Occipital lobe (tissue), 3 donors: ENCODE measurements at places on chromosomes 13 and 19.

- no peak for DNase-seq
Observed at GRCh38 chr13:41505209-41505835, 48.0 kb downstream of the RGCC start.

- no peak for DNase-seq
Observed at GRCh38 chr13:29903543-29903942, 53.1 kb upstream of the UBL3 start.

DNA sequence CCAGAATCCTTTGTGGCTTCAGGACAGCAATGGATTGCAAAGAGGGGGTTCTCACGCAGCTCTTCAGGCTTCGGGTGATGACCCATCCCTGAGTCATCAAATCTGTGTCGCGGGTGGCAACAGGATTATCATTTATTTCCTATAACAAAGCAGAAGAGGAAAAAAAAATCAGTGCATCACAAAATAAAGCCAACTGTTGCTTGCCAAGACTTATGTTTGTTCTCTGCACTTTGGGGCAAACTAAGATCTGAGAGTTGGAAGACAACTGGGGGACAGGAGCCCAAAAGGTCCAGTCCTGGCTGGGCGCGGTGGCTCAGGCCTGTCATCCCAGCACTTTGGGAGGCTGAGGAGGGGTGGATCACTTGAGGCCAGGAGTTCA, 6.4 kb downstream of the GNA15 start:
- no peak for DNase-seq

- DNase-seq, result no peak
Observed at GRCh38 chr13:71240911-71241310, 626.1 kb downstream of the DACH1 start.

DNA sequence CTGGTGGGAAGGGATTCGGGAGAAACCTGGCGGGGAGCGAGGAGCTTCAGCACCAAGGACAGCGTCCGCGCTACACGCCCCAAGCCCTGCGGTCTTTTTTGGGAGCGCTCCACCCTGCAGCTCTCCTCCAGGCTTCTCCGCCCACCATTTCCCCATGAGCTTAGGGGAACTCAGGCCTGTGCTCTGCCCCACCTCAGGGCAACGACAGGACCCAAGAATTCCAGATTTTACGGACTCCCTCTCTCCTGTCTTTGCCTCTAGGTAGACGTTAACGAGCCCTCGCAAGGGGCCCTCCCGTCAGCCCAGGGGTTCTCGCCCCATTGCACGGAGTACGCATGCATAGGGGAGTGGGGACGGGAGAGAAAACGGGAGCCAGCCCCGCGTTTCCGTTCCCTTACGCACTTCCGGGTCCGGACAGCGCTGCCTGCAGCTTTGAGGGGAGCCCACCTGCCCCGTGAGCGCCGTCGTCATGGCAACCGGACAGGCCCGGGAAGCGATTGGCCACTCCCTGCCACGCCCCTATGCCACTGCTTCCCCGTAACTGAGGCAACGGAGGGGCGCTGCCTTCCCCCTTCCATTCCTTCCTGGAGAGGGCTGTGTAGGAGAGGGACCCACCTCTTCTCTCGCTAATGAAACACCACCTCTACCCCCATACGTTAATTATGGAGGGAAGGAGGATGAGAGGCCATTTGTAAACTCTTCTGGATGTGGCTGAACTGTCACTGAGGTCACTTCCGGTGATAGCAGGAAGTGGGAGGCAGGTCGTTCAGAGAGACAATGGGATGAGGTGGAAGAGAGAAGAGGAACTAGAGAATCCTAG, 20.8 kb downstream of the NOVA2 start:
- DNase-seq, result peak; percentile 23

DNA sequence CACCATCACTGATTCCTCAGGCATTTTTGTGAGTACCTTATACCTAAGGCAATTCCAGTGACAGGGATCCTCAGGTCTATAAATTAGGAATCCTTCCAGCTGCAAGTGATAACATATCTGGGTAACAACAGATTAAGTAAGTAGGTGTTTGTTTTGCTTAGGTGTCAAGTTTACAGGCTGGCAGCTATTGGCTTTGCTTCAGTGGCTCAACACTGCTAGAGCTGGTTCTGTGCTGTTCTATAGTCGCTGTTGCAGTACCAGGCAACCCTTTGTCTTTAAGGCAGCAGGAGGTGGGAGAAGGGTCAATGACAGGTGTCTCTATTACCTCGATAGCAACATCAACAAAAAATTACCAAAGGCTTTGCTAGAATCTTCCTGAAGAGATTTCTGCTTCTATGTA, 27.0 kb downstream of the SLC10A2 start:
- DNase-seq, result no peak

- no peak for DNase-seq
Observed at GRCh38 chr19:58182577-58182988, 278 bp upstream of the ZNF274 start.

GRCh38 chr13:36548129-36548528, 115.8 kb downstream of the CCNA1 start:
- no peak for DNase-seq

GRCh38 chr13:105665284-105665683, 870.2 kb downstream of the EFNB2 start:
- DNase-seq, result no peak

GRCh38 chr13:60412909-60413616, 16.0 kb downstream of the TDRD3 start:
- no peak for DNase-seq

GRCh38 chr13:110414931-110415330, 107.8 kb downstream of the COL4A2 start:
- DNase-seq, result no peak

- no peak for DNase-seq
Observed at GRCh38 chr19:45115809-45116615, 23.0 kb downstream of the PPP1R37 start.

DNA sequence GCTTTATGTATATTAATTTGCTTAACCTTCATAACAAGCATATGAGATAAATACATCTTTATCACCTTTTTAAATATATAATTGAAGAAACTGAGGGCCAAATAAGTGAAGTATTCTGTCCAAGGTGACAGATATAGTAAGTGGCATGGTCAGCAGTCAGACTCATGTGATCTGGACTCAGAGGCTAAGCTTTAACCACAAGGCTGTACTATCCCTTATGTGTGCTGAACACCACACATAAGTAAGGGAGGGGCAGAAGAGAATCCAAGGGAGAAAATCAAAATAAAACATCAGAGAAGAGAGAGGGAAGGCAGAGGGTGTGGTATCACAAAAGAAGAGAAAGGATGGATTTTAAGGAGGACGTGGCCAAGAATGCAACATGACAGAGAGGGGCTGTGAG, 348.4 kb downstream of the EFNB2 start:
- no peak for DNase-seq

GRCh38 chr19:58372311-58373133, 8.3 kb downstream of the ZNF837 start:
- no peak for DNase-seq

GRCh38 chr13:73945382-73945781, 188.8 kb downstream of the KLF12 start:
- DNase-seq, result no peak

GRCh38 chr19:43739439-43740235, 15.1 kb downstream of the SMG9 start:
- DNase-seq, result no peak

GRCh38 chr19:3149526-3150505, 14.0 kb downstream of the GNA15 start:
- DNase-seq, result no peak
